SHP77 treated with DMSO at 0.1 percent for 48 hours (cell line): ENCODE measurements at places on chromosomes 7 and 10.
A peak's percentile ranks its signal among the peaks of the same experiment; 100 is the strongest.

GRCh38 chr10:59631237-59631636 lies 78.4 kb downstream of the SLC16A9 start:
- no peak for DNase-seq

DNA sequence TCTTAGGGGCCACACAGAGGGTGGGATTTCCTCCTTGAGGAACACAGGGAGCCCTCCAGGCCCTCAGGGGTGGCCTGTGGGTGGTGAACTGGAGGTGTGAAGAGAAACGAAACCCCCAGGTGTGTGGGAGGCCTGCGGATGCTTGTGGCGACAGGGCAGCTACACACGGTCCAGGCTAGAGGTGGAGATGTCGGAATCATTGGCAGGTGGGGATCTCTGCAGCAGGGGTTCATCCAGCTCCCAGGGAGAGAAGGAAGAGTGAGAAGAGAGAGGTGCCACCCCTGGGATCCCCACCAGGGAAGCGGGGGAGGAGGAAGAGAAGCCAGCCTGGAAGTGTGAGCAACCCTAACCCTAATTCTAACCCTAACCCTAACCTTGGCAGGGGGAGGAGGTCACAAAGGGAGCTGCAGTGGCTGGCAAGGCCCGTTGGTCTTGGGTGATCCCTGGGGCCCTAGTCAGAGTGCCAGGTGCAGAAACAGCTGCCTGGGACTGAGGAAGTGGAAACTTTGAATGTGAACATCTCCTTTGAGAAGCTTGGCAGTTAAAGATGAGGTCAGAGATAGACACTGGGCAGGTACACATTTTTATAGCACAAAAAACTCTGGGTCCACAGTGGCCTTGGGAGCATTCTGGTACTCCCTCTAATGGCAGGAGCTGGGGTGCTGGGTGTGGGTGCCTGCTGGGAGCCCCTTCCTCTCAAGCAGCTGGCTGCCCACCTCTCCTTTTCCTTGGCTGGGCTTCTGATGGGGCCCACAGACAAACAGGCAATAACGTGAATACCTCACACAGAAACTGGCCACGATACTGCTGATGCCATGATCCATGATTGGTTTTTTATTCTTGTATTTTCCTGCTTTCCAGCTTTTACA lies 6.8 kb upstream of the AEBP1 start:
- DNase-seq = no peak

DNA sequence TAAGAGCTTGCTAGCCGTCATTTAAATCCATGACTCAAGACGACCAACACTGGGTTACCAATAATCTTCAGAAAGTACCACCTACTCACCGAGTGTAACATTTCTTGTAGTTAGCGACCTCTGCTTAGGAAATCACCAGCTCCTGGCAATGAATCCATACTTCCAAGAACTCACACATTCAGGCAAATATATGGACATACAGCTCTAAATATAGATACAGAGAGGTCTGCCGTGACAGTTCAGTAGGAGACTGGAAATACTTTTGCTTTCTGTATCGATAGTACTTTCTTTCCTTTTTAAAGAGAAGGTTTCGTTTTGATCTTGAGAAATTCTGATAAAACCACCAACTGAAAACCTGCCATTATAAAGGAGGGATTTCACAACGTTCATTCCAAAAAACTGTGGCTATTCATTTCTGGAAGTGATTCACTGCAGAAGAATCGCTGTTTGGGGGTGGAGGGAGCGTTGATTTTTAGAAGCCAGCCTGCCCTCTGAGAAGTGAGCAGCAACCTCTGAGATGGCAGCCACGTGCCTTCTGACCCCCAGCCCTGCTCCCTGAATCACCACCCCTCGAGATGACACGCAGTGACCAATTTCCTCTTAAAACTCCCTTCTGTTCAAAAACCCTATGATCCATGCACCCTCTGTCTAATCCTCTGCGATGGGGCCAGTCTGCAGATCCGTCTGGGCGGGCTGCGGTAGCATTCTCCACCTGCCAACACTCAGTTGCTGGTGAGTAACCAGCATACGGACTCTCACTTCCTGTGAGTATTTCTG lies 179.0 kb upstream of the KLF14 start:
- no peak for DNase-seq

- DNase-seq = no peak
Observed at GRCh38 chr7:81235997-81236396, 317.1 kb upstream of the SEMA3C start.

DNA sequence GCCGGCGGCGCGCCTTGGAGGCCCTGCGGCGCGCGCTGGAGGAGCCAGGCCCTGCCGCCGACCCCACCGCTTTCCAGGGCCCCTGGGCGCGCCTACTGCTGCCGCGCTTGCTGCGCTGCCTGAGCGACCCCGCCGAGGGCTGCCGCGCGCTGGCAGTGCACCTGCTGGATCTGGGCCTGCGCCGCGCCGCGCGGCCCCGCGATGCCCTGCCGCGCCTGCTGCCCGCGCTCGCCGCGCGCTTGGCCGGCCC lies 280 bp downstream of the DNAAF5 start:
- DNase-seq = no peak

GRCh38 chr10:69092959-69093850 lies 5.3 kb downstream of the SRGN start:
- DNase-seq = peak; percentile 13

DNA sequence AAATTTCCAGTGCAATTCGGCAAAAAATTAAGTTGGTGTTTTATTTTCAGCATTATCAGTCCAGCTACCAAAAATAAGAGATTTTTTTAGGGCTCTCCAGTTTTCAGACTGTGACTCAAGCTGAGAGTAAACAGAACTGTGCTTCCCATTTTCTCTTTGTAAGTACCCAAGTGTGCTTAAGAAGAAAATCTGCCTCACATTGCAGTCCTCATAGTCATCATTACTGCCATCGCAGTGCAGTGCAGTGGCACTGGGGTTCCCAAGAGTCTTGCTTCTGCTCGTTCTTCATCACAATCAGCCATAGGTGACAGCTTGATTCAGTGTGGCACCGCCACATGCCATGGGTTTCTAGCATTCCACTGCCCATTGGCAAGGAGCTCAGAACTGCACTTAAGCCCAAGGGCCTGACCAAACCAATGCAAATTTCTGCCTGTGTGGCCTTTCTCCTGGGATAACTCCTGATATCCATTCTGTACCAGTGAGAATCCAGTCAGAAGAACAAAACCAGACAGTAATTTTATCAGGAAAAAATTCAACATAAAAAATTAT lies 25.6 kb upstream of the ERCC6 start:
- no peak for DNase-seq

DNA sequence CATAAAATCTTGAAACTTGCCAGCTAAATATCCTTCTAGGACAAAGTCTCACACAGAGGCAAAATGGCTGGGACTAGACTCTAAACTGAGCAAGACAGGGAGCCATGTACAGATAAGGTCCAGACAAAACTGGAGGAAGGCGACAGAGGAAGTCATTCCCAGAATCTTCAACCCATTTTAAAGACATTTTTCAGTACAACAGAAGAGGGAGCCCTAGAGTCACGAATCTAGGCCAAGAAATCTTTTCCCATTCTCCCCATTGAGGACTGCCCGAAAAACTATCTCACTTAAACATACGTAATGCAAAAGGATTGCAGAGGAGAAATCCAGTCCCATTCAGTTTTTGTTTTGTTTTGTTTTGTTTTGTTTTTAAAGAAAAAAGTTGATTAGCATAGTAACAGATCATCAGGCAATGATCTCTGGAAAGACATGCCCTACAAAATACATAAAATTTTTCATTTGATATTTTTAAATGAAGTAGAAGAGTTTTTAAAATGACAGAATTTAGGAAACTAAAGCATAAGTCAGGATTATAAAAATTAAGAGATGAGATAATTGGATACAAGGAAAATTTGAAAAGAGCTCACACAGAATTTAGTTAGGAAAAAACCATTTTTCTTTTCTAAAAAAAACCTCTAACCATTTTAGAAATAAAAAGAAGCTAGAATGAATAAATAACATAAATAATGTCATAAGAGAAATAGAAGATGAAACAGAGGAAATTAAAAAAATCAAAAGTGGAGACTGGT lies 16.9 kb upstream of the PRF1 start:
- no peak for DNase-seq

DNA sequence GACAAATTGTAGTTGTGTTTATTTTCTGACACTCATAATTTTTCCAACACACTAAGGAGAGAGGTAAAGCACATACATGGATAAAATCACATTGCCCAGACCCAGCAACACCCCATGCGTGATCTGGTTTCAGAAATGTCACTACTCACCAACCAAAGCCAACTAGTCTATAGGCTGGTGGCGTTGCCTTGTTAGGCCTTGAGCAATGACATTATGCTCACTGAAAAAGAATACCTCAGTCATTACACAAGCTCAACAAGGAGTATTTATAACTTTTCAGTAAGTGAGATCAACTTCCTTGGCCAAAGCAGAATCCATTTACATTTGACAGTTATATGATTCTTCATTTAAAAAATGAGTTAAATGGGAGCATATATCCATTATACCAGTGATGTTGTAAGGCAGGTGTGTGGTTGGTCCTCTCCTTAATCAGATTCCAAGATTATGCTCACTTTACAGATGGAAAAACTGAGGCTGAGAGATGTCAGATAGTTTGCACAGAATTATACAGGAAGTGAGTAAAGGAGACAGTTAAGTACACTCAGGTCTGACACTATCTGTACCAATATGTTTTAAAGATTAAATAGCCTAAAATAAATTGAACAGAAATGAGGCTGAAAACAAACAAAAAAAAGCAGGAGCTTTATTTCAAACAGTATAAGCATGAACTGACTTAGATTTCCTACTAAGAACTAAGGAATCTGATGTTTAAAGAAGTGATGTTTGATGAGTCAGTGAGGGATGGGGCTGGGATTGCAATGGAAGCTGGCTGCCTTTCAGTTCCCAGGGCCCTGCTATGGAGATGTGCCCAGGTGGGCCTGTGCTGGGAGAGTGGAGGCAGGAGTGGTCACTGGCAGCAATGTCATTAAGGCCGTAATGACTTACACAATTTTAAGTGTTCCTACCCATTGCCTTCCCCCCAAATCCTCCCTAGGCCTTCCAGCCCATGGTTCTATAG lies 118.3 kb downstream of the RAPGEF5 start:
- DNase-seq = no peak

DNA sequence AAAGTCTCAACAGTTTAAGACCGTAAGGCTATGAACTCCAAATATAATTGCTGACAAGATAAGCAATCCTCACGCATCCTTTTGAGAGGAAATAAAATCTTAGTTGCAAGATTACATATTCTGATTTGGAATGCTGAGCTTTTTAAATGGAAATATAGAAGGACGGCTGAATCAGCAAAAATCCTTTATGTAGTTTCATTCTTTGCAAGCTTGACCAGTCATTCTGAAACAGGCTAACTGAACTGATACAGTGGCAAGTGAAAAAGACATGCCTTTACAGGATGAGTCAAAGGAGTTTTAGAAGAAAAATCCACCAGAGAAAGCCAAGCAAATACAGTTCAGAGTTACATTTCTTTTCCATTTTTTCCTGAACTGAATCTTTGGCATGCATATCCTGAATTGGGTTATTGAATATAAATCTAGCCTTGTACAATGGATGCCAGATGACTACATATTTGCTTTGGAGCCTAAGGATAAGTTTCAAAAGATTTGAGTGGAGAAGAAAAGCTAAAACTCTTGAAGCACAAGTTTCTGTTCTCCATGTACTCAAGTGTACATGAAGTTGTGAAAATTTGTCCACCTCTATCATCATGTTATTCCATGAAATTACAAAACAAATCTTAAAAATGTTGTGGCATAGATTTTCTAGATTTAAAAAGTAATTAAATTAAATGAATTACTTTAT lies 4.4 kb downstream of the VIM start:
- no peak for DNase-seq

DNA sequence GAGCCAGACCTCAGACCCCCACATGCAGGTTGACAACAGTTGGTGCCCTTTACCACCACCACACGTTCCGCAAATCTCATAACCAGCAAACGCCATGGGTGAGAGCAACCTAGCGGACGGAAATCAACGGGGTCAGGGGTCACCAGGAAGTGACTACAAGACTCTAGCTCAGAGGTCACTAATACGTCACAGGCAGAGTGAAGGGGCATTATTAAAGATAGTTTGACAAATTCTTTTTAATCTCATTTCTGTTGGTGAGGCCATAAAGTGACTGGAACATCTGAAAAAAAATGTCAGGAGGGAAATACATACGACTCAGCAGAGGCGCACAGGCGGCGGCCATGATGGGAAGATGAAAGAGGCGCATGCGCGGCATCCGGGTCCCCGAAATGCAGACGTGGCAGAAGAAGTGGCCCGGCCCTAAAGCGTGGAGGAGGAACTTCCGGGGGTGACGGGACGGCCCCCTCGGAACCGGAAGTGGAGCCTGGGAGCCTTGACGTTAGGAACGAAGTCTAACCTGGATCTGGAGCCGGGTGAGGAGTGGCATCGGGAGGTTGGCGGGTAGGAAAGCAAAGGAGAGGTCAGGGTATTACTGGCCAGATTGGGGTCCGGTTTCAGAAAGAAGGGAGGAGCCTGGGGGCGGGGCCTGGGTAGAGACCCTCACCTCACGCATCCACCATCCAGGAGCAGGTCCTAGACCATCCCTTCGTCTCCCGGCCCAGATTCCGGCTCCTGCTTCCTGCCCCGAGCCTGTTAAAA lies at the start of gene SEC24C:
SEC24C (plus strand) TSS at position 468 of the 759 bp plus-strand sequence. CDS start 2,461 bp downstream, outside the sequence.
- peak; percentile 62 for DNase-seq

DNA sequence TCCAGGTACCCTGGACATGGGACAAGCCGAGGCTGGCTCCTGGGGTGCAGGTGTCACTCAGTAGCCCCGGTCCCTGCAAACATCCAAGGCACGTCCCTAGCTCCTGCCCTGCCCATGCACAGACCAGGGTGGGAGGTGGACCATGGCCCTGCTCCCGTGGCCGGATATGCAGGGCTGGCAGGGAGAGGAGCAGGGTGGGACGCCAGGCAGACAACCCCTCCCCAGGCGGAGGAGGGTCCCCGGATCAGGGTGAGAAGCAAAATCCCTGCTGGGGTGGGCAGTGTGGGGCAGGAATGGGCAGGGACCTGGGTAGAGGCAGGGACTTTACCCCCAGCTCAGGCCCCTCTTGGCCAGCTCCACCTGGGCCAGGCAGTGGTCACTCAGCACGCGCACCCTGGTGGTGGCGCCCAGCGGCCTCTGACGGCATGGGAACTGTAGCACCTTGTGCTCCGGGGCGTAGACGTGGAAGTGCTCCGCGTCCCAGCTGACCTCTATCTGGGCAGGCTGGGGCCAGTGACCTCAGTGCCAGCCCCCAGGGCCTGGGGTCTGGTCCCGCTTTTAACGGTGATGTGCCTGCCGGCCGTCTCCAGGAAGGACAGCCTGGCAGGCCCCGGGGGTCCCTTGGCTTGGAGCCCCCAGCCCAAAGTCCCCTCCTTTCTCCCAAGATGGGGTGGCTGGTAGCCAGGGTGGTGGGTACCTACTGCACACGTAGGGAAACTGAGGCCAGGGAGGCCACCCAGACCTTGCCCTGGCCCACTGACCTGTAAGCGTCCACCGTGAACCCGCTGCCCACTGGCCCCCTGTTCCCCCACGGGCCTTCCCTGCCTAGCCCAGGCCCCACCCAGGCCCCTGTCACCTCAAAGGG lies 1.2 kb downstream of the GRIFIN start:
- no peak for DNase-seq

GRCh38 chr10:100524206-100524605 lies 4.5 kb upstream of the SEC31B start:
- no peak for DNase-seq

- DNase-seq = no peak
Observed at GRCh38 chr10:17202999-17203398, 1.5 kb upstream of the TRDMT1 start.

GRCh38 chr10:97005349-97005748 lies 173.3 kb downstream of the LCOR start:
- no peak for DNase-seq

GRCh38 chr10:29533696-29534285 lies 101.0 kb downstream of the SVIL start:
- DNase-seq = no peak

- no peak for DNase-seq
Observed at GRCh38 chr7:234051-234707, 41.8 kb downstream of the FAM20C start.

- no peak for DNase-seq
Observed at GRCh38 chr10:127372361-127372760, 176.0 kb upstream of the INSYN2A start.
